ENCODE measurements at places on chromosomes 4 and X.
A peak's percentile ranks its signal among the peaks of the same experiment; 100 is the strongest.

DNA sequence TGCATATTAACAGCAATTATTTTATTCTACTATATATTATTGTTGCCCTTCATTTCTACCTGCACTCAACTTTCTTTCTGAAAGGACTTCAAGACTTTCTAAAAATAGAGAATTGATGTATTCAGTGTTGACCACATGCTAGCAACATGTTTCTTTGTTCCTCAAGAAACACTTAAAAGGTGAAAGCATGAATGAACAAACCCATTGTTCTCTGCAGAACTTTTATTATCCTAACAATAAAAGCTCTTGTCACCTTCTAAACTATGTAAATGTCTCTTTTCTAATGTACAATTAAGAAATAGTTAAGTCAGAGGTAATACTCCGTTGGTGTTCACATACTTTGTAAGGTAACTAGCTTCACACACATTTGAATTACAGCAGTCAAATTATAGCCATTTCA is 638.7 kb downstream of the FSTL5 start:
- no peak for DNase-seq

GRCh38 chr4:3700736-3701135 is 65.4 kb upstream of the ADRA2C start:
- DNase-seq: no peak

DNA sequence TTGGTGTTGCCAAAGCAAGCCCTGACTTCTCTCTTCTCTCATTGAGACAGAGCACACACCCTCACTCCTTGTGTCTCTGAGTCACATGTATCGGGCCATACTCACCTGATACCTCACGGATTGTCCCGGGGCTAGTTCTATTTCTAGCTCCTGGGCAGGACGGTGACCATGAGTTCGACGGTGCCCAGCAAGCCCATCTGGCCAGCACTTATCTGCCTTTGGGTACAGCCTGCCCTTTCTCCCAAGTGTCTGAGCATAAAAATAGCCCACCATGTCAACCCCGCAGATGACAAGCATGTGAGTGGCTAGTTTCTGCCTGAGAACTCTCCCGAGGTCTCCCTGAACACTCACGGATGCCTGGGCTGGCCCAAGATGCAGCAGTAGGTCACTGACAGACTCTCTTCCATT is 158.5 kb downstream of the DHRSX start:
- no peak for DNase-seq

DNA sequence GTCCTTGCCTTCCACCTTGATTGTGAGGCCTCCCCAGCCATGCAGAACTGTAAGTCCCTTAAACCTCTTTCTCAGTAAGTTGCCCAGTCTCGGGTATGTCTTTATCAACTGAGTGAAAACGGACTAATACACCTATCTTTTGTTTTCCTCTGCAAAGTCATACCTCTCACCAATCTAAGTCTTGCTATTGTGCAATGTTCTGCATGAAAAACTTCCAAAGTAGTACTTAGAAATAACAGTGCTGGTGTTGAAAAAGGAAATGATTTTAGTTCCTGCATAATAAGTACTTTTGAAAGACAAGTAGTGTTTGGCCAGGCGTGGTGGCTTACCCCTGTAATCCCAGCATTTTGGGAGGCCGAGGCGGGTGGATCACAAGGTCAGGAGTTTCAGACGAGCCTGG is 573.5 kb downstream of the ANKRD50 start:
- DNase-seq: no peak

GRCh38 chr4:101197350-101197749 is 150.0 kb downstream of the PPP3CA start:
- no peak for DNase-seq

GRCh38 chr4:101451086-101451485 is 103.8 kb upstream of the PPP3CA start:
- no peak for DNase-seq

- DNase-seq: no peak
Observed at GRCh38 chr4:113576947-113577678, 184.4 kb downstream of the CAMK2D start.

DNA sequence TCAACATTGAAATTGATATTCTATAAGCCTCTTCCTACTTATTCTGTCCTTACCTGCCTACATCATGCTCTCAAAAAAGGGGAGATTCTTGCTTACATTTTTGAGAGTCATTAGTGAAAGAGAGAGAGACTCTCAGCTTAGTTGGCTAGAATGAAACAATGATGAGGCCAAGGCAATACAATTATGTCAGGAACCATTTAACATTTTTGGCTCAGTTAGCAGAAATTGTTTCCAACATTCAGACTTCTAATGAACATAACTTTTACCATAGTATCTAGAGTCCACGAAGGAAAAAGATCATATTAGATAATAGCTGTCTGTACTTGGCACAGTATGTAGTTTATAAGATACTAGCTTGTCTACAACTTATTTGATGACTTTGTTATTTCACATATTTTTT is 263.7 kb upstream of the ARX start:
- DNase-seq: no peak

GRCh38 chrX:68185161-68185560 is 248.1 kb downstream of the OPHN1 start:
- DNase-seq: no peak

- DNase-seq: no peak
Observed at GRCh38 chrX:50827996-50828395, 14.0 kb upstream of the SHROOM4 start.

DNA sequence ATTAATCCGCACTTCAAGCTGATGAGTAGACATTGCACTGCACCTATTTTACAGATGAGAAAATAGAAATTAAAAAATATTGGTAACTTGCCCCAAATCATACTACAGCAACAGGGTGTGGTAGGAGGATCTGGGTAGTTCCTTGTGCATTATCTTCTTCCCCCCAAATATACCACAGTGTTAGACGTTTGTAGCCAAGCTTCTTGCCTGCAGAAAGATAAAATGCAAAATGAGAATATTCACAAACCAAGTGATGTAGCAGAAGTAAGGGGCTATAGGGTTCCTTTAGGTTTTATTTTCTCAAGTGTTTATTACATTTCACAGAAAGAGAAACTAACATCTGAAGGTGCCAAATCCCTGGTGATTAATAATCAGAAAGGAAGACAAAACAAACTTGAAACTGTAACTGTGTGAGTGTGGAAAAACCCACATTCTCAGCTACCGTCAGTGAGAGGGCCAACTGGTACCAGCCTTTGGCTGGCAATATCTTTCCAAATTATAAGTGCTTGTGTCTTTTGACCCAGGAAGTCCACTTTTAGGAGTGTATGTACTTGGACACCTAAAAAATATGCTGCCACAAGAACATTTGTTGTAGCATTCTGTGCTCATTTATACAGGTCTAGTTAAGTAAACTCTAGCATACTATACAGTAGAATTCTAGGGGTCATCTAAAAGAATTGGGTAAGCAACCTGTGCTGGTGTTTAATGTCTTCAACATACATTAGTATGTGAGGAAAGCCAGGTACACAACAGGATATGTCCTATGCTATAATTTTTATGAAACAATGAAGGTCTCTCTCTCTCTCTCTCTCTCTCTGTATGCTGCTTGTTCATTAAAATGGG is 6.7 kb upstream of the CD38 start:
- DNase-seq: no peak

GRCh38 chr4:96986816-96987215 is 1146.9 kb downstream of the PDHA2 start:
- DNase-seq: no peak

- peak; percentile 93 for DNase-seq
Observed at GRCh38 chr4:82900411-82901182, at the start of gene THAP9. Gene THAP9 (plus strand): TSS chr4:82900735. CDS start chr4:82900803, 68 bp downstream.

GRCh38 chr4:179536694-179537093 is 2094.5 kb upstream of the AGA start:
- DNase-seq: no peak

- no peak for DNase-seq
Observed at GRCh38 chr4:11005300-11005699, 320.7 kb upstream of the CLNK start.

DNA sequence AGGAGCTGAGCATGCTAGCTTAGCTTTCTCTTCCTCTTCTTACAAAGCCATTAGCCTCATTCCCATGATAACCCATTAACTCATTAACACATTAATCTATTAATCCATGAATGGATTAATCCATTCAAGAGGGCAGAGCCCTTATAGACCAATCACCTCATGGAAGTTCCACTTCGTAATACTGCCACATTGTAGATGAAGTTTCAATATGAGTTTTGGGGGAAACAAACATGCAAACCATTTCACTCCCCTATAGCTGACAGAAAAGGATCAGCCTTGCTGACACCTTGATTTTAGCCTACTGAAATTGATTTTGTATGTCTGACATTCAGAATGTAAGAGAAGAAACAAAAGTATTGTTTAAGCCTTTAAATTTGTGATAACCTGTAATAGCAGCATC is 251.8 kb upstream of the GALNTL6 start:
- no peak for DNase-seq

DNA sequence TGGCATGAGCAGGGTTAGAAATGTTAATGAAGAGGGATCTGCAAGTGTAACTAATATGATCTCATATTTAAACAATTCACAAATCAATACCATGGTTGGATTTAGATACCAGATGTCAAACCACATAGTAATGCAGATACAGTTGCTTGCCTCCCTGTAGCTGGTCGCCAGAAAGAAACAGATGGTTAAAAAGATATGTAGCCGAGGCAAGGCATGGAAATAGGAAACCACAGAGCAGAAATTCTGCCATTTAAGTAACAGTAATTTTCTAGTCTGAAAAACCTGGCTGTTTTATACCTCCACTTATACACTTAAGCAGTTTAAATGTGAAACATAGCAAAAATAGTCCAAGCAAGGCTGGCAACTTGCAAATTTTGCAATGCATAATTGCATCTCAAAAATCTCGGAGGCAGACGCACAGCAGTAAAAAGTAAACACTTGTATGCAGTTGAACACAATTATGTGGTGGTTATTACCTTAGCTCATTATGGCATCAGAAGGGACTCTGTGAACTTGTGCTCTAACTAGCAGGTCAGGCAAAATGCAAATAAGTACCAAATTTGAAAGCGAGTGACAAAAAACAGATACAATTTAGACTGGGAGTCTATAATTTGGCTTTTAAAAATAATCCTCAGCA is 126.8 kb downstream of the NAA11 start:
- no peak for DNase-seq

- no peak for DNase-seq
Observed at GRCh38 chr4:121765971-121766538, 1.1 kb upstream of the SMIM43 start.

GRCh38 chrX:136674270-136674985 is 26.5 kb downstream of the CD40LG start:
- no peak for DNase-seq

DNA sequence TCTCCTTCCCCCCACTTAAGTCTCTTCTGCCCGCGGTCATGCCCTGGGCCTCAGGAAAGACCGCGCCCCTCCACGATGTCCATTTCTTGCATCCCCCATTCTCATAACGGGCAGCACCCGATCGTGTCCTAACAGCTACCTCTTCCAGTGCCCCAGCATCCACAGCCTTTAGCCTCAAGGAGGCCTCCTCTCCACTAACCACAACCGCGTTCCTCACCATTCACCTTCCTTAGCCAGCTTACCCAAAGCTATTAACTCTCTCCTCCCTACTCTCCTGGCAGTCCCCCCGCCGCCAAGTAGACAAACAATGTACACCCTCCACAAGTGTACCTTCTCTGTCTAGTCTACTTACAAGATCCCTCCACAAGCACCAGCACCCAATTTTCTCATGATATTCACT is 58.6 kb upstream of the PAGE5 start:
- peak; percentile 37 for DNase-seq

GRCh38 chr4:163317110-163317509 is 15.3 kb downstream of the NPY1R start:
- DNase-seq: no peak

GRCh38 chr4:47672696-47673095 is 165.2 kb downstream of the CORIN start:
- no peak for DNase-seq

GRCh38 chr4:26893491-26893890 is 32.9 kb downstream of the STIM2 start:
- DNase-seq: no peak

GRCh38 chr4:138935-139334 is 14.6 kb downstream of the ZNF718 start:
- no peak for DNase-seq

DNA sequence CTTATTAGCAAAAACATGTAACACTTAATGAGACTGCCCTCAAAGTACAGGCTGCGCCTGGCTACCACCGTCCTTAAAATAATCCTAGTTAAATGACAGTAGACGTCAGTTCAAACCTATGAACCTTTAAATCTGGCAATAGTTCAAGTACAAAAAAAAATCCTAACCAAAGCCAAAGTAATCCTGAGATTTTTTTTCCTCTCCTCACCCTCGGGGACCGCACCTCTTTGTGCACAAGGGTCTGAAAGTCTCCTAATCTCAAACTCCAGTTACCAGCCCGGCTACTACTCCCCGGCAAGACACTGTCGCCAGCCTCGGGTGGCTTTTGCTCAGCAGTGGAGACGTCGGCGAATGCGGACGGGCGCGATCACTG is 439 bp downstream of the SEC31A start:
- no peak for DNase-seq

- no peak for DNase-seq
Observed at GRCh38 chrX:108699368-108699767, 37.0 kb downstream of the IRS4 start.

GRCh38 chr4:2046031-2046961 is 12.8 kb upstream of the NAT8L start:
- no peak for DNase-seq

DNA sequence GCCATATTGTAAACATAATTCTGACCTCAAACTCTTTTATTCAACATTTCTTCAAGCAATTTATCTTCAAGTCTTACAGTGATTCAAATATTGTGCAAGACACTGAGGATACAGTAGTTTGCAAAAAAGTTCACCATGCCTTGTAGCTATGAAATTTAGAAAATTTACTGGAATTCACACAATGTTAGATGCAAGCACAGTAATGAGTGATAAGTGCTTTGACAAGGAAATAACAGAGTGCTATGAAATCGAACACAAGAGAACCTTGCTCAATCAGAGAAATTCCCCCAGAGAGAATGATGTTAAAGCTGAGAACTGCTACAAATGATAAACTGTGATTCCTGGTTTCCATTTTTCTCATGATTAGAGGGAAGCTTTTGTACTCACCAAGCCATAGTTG is 952.9 kb downstream of the FAT4 start:
- no peak for DNase-seq

GRCh38 chr4:68209003-68209402 is 36.5 kb downstream of the TMPRSS11B start:
- DNase-seq: no peak

- no peak for DNase-seq
Observed at GRCh38 chrX:119069128-119069527, 3.7 kb upstream of the CT47C1 start.

GRCh38 chr4:173514641-173515217 is 15.3 kb downstream of the HAND2 start:
- DNase-seq: no peak

DNA sequence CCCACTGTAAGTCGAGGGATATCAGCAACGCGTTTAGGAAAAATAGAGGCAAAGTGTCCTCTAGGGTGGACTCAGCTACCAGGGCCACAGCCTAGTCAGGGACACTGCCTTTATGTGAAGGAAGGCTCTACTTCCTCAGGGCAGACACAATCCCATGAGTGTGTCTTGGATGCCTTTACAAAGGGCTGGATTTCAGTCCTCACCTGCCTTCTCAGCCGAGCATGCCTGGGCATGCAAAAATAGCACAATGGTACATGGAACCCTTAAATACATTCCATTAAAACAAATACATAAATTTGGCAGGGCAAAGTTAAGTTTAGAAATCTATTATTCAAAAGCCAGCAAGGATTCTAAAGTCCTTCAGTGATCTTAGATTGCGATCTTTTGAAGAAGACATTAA is 51.1 kb downstream of the DMD start:
- DNase-seq: no peak

- DNase-seq: no peak
Observed at GRCh38 chr4:5133933-5134594, 82.8 kb downstream of the STK32B start.
